ENCODE measurements at places on chromosomes 16 and 17.

DNA sequence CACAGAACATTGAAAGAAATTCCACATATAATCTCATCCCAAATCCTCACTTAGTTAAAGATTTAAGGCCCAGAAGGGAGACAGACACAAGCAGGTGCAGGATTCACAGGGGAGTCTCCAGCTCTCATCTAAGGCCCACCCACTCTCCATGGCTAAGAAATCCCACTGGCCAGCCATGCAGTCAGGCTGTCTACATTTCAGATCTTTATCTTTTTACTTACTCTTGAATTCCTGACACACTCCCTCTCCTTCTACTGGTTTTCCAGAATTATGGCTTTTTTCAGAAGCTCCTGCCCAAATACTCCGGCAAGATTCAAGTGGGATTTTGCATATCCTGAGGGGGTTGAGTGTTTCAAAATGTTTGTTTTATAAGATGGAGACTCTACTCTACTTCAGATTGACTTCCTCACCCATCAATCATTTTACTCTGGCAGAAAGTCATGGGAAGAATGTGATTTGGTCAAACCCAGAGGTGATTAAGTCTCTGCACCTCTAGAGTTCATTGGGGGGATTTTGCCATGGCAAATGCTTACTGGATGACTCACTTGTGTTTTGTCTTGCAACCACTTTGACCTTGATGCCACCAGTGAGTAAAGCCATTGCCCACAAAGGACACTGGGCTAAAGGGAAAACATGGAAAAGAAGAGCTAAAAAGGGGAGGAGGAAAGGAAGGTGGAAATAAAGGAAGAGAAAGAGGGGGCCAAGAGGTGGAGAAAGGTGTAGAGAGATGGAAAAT, 688.8 kb upstream of the SALL1 start:
- DNase-seq: no peak

DNA sequence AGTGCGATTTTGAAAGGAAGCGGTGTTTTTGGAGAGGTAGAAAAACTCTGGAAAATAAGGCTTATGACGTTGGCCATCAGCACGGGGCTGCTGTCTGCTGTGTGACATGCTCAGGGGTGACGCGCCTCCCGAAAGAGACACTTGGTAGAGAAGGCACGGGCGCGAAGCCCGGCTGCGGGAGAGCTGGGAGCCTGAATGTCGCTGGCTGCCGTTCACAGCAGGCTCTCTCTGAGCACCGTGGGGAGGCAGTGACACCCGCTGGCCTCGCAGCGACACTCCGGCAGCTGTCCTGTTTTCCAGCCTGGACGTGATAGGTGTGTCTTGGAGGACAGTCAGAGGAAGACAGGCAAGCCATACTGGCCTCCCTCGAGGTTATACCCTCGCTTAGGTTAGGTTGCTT, 759.1 kb upstream of the RBFOX1 start:
- no peak for DNase-seq

- no peak for DNase-seq
Observed at GRCh38 chr17:66574123-66574522, 260.8 kb upstream of the CACNG5 start.

DNA sequence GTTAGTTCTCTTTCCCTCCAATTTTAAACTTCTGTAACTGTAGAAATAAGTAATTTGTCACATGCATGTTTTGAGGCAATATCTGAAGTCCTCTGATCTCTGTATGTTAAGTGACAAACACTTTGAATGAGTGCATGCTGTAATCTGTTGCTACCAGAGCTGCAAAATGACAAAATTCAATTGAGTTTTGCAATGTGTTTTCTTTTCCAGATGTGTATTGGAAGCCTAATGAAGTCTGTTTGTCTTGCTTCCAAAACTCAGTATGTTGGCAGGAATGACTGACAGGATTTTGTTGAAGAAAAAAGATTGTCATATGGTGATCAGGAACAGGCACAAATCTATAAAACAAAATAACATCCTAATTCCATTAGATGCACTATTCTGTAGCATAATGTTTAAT, 561.6 kb upstream of the CDH8 start:
- no peak for DNase-seq

DNA sequence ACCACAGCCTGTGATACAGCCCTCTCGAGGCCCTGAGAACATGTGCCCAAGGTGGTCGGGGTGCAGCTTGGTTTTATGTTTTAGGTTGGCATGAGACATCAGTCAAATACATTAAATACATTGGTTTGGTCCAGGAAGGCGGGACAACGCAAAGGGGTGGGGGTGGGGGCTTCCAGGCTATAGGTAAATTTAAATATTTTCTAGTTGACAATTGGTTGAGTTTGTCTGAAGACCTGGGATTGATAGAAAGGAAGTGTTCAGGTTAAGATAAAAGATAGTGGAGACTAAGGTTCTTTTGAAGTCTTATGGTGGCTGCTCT, 1.2 kb upstream of the ZKSCAN2 start:
- DNase-seq: no peak

- no peak for DNase-seq
Observed at GRCh38 chr16:11308493-11309283, 27.6 kb upstream of the PRM1 start.

- no peak for DNase-seq
Observed at GRCh38 chr17:31475378-31476162, 84.1 kb downstream of the RAB11FIP4 start.
